ENCODE measurements at places on chromosomes 3 and 15.

DNA sequence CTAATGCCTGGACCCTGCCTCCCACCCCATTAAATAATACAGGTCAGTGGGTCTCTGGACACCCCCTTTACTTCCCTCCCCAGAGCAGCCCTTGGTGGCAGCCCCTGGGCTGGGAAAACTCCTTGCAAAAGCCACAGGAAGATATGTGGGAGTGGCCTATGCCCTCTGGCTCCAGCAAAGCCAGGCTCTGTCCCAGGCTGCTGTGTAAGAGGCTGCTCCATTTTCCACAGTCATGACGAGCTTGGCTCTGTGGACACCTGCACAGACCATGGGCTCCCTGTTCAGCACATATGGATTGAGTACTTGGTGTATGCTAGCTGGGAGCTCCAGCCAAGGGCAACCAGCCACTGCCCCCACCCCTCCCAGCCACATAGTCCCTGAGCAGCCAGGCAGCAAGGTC lies 13.0 kb downstream of the CACNA2D2 start:
- DNase-seq, result no peak

DNA sequence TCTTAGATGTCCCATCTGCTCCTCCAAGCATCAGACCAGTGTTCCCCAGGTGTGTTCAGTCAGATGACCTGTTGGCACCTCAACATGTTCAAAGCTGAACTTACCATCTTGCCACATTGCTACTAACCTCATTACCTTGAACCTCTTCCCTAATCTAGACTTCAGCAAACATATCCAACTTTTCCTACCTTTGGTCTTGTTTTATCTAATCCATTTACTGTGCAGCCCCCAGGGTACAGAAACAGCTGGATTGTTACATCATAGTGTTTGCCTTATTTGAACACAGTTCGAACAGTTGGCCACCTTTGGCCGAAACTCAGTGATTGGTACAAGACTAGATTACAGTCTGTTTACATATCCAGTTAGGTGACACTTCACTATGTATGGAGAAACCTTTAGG lies 36.1 kb upstream of the MCF2L2 start:
- no peak for DNase-seq

GRCh38 chr3:107387555-107387954 lies 10.3 kb downstream of the CCDC54 start:
- DNase-seq, result no peak

- DNase-seq, result peak; percentile 55
Observed at GRCh38 chr3:98343647-98344507, 9.8 kb upstream of the OR5K4 start.

DNA sequence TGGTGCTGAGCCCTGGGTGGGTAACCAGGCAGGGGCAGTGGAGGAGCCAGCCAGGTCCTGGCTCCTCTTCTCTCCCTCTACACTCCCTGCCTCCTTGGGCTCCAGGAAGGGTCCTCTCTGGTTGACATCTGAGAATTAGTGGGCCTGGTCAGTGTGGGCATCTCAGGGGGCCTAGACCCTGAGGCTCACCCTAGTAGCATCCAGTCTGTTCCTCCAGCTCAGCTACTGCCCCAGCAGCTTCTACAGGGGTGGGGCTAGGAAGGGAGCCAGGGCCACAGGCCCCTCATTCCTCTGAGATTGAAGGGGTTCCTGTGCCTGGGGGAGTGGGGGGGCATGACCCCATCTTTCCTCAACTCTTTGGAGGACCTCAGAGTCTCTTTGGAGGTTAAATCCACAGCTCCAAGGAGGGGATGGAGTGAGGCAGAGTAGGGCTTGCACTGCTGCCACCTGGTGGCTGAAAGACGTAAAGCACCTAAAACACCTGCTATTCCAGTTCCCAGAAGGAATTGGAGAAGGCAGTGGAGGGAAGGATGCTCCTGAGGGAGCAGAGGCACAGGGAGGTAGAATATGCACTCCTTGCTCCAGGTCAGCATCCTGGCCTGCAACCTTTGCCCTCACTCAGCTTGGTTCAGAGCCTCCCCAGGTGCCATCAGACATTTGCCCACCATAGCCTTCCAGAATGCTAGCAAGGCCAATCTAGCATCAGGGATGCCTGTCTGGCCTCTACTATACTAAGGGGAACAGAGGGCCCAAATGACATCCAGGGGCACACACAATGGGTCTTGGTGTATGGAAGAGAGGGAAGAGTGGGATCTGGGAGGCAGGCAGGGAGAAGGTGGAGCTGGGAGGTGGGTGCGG lies 25.1 kb downstream of the C3orf18 start:
- DNase-seq, result peak; percentile 86

- no peak for DNase-seq
Observed at GRCh38 chr15:79167776-79168175, 77.2 kb upstream of the RASGRF1 start.

DNA sequence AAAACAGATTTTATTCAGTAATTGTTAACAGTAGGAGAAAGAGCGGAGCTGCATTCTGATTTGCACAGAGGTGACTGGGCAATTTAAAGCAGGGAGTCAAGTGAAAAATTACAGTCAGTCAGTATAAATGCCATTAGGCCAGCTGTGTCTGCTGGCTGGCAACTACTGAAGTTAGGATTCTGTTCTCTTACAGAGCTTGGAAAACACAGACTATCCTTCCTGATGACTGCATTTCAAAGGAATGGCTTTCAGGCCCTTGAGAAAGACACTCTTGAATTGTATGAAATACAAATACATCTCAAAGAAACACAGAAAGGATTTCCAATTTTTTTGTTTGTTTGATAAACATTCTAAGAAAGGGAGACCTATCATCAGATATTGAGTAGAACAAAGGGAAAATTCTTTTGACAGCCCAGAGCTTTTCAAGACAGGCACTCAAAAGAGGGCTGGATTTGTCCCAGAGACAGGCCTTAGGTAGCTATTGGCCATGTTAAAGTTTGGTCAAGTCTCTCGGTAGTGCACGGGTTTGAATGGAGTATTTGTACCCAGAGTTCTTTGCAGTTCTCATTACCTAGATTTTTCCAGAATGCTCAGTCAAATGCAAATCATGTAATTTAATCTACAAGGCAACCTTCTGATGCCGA lies 551.2 kb upstream of the CCDC54 start:
- DNase-seq, result no peak

DNA sequence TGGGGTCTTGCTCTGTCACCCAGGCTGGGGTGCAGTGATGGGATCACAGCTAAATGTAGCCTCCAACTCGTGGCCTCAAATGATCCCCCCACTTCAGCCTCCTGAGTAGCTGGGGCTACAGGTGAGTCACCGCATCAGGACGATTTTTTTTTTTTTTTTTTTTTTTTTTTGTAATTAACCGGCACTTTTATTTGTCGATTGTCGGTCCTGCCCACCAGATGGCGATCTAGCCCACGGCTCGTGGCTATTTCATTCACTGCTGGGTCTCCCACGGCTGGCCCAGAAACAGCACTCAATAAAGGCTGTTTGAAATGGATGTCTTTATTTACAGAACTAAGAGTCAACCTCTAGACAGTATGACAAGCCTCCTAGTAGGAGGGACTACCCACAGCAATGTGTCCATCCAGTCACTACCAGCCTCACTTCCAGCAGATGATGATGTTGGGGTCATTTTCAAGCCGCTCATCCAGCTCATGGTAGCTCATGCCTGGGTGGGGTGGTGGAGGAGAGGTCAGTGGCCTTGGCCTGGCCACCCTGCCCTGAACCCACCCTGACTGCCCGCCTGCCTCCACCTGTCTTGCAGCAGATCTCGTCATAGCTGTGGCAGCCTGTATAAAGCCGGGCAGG lies 1.8 kb upstream of the ZMYND10 start:
- DNase-seq, result no peak

GRCh38 chr3:87733671-87734367 lies 325.0 kb downstream of the CGGBP1 start:
- DNase-seq, result no peak

DNA sequence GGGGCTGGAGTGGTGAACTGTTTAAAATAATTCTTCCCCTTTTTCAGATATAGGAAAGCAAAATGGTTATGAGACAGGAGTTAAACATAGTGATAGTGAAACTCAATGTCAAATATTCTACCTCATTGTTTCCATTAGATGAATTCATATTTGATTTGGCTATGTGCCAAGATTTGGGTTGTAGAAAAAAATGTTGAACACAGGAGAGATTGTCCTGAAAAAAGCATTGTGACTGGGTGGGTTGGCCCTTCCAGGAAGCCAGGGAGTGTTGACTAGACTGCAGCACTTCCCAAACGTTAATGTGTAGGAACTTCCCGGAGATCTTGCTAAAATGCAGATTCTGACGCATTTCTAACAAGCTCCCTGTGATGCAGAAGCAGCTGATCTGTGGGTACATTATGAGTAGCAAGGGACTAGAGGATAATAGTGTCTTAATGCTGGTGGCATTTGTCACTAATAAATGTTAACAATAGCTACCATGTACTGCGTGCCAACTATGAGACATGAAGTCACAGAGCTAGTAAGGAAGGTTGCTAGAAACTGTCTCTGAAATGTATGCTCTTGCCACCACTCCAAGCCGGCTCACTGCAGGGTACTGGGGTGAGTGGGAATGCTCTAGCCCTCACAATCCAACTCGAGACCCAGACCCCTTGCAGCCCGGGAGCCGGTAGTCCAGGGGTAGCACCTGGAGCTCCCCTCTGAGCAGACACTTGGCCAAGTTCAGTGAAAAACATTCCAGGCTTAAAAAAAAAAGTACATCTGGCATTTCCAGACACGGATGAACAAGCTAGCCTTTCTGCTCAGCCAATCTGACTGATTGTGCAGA lies 120.6 kb downstream of the CD47 start:
- no peak for DNase-seq

DNA sequence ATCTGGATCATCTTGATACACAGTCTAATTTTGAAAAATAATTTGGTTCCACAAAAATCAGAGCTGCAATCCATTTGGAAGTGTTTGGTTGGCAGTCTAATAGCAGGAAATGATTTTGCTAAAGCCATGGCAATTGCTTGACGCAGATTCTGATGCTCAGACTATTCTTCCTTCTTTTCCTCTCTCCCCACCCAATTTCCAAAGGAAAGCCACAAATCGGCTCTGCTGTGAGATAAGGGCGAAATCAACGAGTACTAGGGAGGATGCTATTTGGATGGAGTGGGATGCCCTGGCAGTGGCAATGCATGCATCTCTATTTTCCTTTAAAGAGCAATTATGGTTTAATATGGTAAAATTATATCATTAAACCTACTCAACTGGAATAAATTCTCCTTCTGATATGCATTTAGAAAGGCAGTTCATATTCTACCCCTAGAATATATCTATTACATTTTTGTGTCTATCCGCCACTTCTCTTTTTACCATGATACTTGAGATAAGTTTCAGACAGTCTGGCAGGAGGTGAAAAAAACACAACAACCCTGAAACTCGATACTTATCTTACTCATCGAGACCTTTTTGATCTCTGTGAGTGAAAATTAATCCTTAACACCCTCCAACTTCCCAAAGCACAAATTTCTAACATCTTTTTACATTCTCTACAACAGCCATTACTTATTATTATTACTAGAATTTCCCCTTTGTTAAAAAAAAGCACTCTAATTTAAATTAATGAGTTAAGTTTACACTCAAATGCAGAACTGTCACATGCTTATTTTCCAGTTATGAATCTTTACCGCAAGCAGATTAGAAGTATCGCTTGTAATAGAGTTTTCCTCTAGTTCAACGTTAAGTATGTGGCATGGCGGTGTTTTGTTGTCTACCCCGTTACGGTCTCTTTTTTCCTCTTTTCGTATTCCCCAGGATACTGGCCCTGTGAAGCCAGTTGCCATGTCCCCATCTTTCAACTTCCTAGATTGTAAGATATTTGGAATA lies 433.3 kb downstream of the FOXP1 start:
- no peak for DNase-seq

DNA sequence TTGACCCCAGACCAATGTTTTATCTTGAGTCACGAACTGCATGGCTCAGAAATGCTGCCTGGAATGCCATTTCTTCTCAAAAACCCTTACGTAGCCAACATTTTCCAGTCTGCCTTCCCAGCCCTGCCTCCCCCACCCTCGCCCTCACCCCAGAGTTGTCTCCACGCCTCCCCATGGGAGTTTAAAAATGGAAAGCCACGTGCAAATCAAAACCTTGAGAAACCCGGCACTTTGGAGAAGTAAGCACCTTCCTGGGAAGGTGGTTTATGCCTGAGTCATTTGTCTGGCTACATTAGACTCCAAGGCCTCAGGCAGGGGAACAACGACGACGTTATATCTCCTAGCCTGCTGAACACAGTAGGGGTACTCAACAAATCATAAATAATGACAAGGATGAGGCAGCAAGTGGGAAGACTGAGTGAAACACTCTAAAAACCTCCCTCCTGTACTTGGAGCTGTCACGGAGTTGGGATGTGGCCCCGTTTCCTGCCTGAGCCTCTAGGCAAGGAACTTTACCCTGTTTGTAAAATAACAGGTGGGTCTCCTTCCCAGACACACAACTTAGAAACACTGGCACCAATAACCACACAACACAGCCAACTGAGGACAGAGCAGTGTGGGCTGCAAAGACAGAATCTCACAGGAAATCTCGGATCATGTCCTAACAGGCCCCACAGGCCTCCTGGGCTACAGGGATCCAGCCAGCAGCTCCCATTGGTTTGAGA lies 179.1 kb downstream of the NTRK3 start:
- DNase-seq, result no peak

DNA sequence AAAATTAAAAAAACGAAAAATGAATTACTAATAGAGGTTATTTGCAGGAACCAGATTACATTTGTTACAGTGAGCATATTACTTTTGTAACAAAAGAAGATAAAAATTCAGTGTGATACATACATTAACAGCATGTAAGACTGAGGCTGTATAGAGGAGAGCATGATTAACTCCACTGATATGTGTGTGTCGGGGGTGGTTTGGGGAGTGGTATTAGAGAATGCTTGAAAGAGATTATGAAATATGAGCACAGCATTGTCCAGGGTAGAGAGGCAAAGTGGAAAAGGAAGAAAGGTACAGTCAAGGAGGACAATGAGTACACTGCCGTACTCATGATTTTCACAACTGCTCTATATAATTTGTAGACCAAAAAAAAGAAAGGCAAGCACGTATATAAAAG lies 62.9 kb upstream of the LRRFIP2 start:
- DNase-seq, result no peak

DNA sequence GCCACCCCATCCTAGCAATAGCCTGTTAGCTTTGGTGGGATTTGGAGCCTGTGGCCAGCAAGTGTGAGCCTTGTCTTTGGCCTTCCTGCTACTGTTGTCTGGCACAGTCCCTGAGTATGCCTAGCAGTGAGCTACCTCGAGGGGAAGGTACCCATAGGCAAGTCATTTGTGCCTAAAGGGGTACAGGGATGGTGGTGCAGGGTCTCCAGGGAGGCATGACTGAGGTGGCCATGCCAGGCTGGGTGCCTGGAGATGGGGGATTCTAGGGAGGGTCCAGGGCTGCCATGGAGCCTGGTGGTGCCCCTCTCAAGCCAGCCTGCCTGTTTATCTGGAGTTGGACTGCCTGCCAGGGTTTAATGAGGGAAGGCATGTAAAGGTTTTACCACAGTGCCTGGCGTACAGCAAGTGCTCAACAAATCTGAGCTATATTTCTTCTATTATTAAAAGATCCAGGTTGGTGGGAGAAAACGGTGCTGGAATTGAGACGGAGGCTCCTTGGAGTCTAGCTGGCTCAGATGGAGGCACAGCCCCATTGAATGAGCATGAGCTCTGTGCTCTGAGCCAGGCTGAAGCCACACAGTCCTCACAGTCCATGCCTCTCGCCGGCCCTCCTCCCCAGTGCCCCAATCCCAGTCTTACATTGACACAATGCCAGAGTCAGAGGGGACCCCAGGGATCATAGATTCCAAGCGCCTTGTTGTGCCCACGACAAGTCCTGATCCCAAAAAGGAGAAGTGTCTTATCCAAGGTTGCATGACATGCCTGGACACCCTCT lies 76.2 kb downstream of the CORO2B start:
- DNase-seq, result peak; percentile 29

Measured in ecto neural progenitor cell (in vitro differentiated cells).